ENCODE measurements at places on chromosomes 7 and 10. TPM values are rescaled to one million over a fixed set of nuclear protein-coding genes. Genes with fewer than 3 reads are reported as not detected.

MYL10 gene
- not detected for polyA plus RNA-seq

TMEM273 gene
- polyA plus RNA-seq, result not detected

ARHGEF5 gene
- not detected for polyA plus RNA-seq

CLDN3 gene
- not detected for polyA plus RNA-seq

LIPN gene
- polyA plus RNA-seq, result not detected

MYPN gene
- polyA plus RNA-seq, result not detected

KCP gene
- polyA plus RNA-seq, result 0.54 TPM

GIMAP1 gene
- not detected for polyA plus RNA-seq

CHST3 gene
- 4.1 TPM for polyA plus RNA-seq

TMEM176B gene
- 3.0 TPM for polyA plus RNA-seq

SPAG6 gene
- polyA plus RNA-seq, result not detected

OR6B1 gene
- polyA plus RNA-seq, result not detected

TBXAS1 gene
- 2.8 TPM for polyA plus RNA-seq

ADRB1 gene
- polyA plus RNA-seq, result not detected

KCNH2 gene
- 35.5 TPM for polyA plus RNA-seq

ADCY1 gene
- 18.7 TPM for polyA plus RNA-seq

TWIST1 gene
- not detected for polyA plus RNA-seq

STOX1 gene
- 1.2 TPM for polyA plus RNA-seq

RP9 gene
- polyA plus RNA-seq, result 19.7 TPM

KLF14 gene
- polyA plus RNA-seq, result 0.48 TPM

ABCB4 gene
- polyA plus RNA-seq, result not detected

Measured in neural cell (in vitro differentiated cells).